ENCODE measurements at places on chromosomes 12 and 14.

- DNase-seq = no peak
Observed at GRCh38 chr14:45650754-45651153, 397.8 kb upstream of the MIS18BP1 start.

DNA sequence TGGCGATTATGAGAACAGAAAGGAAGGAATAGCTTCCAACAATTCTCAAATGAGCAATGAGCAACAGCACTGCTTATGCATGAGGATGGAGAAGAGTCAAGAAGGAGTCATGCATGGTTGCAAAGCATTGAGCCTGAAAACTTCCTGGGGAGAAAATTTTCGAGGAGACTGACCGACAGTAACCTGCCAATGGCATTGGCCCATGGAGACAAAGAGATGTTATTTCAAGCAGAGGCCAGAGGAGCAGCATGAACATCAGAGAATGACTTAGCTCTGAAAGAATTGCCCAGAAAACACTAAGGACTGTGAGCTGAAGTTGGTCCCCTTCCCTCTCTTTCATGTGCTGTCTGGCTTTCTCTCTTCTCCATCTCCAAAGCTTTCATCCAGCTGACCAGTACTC, 343.4 kb downstream of the ADAMTS20 start:
- DNase-seq = peak; percentile 27

DNA sequence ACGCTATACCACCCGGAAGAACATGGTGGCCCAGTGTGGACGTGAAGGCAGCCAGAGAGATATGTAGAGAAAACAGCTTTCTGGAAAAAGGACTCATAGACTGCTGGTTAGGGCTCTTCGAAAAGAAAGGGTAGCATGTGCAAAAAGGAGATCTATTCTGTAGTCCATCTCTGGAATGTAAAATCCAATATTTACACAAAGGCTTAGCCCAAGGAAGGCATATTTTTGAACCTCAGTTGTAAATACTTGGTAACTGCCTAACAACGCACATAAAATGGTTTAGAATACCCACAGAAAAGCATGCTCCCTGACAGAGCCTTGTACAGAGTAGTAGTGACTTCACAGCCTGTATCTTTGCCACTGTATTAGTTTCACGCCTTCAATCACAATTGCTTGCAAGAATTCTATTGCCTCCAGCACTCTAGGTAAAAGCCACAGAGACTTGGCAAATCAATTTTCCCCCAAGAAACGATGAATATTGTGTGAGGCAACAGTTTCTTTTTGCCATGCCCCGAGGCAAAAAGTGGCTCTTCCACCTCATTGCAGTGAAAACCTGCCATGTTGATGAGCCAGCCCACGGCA, 59.2 kb downstream of the TRIM9 start:
- DNase-seq = no peak

DNA sequence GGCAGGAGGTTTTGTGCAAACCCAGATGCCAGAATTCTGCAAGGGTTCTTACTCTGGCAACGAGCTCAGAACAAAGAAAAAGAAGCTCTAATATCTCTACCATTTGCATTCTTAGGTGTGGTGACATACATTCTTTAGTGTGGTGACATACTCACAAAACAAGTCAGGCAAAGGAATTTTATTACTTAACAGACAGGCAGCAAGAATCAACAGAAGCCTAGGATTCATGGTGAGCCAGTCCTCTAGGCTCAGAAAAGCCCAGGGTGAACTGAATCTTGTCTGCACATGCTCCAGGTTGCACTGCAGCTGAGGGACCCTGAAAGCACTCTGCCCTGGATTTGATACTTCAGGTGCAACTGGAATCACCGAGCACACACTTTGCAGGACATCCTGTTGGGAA, 122.4 kb upstream of the PTPRQ start:
- DNase-seq = peak; percentile 40

GRCh38 chr12:95259368-95259767, 41.8 kb downstream of the VEZT start:
- DNase-seq = no peak

GRCh38 chr14:68501614-68502052, 291.2 kb downstream of the ZFP36L1 start:
- DNase-seq = no peak

DNA sequence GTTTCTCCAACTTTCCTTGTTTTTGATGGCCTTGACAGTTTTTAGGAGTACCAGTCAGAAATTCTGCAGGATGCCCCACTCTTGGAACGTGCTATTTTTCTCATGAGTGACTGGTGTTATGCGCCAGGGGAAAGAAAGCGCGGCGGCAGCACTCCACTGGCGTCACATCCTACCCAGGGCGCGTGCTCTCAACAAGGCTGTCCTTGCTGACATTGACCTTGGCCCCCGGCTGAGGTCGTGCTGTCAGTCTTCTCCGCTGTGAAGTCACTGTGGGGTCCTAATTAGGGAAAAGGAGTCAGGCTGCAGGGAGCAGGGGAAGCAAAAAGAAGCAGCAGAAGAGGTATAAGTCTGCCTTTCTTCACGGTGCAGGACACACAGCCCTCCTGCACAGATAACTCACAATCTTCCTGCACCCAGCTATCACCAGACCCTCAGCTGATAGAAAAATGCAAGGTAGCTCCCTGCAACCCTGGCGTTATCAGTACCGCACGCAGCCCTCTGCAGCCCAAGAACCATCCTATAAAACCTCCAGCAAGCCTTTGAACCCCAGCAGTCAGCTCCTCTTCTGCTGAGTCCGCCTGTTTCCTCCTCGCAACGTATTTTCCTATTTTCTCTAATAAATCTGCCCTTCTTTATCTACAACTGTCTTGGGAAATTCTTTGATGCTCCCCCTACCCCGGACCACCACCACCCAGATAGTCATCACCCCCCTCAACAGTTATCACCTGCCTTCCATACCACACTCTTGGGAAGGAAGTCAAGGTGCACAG, 48.0 kb upstream of the C14orf180 start:
- no peak for DNase-seq

DNA sequence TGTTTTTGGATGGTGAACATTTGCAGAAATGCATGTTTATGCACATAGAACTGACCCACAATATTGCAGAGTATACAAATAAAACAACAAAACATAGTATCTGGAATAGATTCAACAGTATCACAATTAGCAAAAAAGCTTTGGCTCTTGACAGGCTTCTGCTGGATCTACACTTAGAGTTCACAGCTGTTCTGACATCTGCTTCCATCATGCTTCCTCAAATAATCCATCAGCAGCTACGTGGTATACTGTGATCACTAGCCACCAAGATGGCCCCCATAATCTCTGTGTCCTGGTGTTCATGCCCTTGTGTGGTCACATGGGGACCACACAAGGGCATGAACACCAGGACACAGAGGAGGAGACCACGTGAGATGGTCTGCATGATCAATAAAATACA, 166.6 kb upstream of the CCDC198 start:
- DNase-seq = no peak

DNA sequence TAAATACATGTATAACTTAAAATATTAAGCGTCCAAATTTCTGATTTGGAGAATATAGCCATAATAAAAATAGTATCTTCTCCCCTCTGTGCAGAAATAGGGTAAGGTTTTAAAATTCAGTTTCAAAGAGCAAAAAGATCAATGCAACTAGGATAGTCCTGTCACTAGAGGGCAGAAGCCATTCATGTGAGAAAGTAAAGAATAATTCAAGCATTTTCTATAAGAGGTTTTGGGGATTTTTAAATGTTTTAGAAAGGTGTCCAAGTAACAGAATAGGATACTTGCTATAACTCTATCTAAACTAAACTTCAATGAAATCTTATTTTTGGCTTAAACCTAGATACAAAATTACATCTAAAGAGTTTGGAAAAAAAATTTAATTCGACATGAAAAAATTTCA, 50.3 kb downstream of the ADAMTS20 start:
- peak; percentile 36 for DNase-seq

GRCh38 chr12:94070520-94070919, 77.9 kb upstream of the PLXNC1 start:
- DNase-seq = no peak

DNA sequence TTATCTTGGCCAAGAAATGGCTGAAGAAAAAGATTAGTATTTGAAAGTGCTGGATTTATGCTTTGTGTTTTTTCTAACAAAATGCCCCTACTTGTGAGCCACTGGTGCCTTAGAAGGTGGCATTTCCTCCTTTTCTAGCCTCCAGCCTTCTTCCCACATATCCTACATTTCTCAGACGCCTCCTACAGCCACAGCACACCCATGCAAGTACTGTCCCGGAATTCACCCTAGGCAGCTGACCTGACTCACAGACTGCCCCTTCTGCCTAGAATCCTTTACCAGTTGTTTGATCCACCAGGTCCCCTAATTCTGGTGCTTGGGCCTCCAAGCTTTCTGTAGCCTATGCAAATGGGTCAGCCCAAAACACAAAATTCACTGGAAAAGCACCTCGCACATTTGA, 166.0 kb downstream of the FOXN3 start:
- DNase-seq = peak; percentile 67

DNA sequence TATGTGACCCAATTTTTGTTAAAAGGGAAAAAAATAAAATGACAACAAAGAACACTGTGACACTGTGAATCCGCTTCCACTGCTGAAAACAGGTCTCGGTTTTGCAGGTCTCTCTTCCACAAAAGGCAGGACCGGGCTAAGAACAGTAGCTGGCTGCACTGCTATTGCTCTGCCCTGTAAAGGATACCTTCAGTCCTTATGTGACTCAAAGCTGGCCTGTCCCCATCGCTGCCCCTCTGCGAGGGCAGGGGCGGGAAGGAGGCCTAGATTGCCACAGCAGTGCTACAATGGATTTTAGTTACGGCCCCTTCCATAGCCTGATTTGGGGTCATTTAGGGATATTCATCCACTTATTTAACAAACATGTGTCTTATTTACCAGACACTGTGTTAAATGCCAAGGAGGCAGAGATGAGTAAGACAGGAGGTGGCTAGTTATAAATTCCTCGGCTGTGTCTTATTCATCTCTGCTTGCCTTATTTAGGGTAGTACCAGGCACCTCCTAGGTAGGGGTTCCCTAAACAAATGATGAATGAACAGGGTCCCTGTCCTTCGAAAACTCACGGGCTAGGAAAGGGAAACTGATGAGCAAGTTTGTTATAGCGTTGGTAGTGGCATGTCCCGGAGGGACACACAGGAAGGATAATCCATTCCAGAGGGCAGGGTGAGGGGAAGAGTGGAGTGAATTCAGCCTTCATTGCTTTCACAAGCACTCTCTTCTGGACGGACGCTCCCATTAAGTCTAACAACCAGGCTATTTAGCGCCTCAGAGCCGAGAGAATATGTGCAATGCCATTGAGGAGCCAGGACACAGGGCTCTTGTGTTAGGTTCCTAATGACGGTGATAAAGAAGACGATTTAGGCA, 73.3 kb downstream of the EID3 start:
- DNase-seq = no peak

- peak; percentile 57 for DNase-seq
Observed at GRCh38 chr14:63853831-63854293, 1.1 kb downstream of the SYNE2 start.

DNA sequence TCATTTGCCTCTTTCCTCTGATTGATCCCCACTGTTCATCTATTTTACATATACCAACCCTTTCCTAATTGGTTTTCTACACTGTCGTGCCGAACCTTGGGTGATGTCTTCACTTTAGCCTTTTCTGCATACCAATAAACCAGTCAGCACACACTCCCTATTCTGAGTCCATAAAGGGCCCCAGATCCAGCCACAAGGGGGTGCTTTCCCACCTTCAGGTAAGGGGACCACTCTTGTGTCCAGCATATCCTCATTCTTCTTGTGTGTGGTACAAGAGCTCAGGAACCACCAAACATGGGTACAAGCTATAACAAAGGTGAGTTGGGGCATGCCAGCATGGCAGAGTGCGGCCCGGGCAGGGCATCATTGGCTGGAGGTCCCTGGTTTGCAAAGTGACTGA, 859.8 kb downstream of the FSCB start:
- no peak for DNase-seq

- DNase-seq = no peak
Observed at GRCh38 chr12:41061192-41061591, 126.9 kb upstream of the PDZRN4 start.

DNA sequence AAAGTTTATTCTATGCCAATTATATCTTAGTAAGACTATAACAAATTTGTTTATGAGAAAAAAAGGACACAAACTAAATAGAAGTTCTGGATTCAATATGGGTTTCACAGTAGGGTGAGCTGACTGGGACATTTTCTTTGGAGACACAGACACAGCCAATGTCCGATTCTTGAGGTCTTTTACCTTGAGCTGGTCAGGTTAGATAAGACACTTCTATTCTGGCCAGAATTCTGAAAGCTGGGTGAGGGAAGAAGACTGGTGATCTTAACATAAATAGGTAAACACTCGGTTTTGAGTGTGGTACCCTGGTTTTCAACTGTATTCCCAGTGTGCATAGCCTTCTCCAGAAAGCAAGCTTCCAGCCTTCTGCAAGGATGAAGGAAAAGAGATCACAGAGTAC, 10.0 kb downstream of the ATP2B1 start:
- no peak for DNase-seq

GRCh38 chr14:31291210-31291609, 83.6 kb upstream of the HECTD1 start:
- peak; percentile 33 for DNase-seq

DNA sequence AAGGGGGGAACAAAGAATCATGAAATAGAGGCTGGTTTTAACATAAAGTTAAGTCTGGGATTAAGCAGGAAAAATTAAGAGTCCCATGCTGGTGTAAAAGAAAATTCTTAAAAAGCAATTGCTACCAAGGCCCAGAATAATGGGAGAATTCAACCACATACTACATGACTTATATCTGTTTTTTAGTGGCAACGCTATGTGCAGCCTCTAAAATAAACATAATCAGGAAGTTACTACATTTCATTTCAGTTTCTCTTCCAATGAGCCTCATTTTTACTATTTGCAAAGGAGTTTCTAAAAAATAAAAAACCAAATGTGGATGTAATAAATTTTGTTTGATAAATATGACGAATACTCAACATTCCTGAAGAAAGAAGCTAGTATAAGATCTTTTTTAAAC, 58.1 kb downstream of the CPNE8 start:
- DNase-seq = no peak

DNA sequence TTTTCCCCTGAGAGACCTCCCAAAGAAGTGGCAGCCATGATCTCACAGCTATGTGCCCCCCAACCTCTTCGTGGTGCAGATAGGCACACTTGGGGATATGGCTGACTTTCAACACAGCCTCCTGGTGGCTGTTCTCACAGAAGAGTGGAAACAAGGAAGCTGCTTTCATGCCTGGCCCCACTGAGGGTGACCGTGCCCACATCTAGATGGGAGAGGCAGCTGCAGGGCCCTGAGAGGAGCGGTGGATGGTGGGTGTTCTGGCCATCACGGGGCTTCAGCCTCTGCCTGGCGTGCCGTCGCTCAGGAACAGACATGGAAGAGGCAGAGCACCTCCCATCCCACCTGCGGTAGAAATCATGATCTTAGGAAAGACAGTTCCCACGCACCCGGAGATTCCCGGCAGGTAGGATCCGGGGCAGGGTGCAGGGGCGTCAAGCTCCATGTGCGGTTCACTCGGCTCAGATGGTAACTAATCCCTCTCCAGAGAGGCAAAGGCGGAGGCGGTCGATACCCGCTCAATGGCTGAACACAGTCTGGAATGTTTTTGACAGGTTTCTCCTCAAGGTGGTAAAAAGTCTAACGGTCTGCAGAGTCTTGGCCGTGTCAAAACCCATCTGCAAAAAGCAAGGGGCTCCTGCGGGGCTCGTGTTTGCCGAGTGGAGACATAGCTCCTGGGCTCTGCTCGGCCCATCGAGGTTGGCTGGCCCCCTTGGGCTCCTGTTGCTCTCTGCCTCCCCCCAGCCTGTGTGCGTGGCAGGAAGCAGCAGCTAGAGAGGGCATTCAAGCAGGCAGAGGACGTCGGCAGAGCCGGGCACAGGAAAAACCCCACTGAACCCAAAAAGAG, 225.2 kb upstream of the RTL1 start:
- DNase-seq = no peak

GRCh38 chr12:51814311-51815088, 34.0 kb downstream of the FIGNL2 start:
- peak; percentile 78 for DNase-seq
